ENCODE measurements at places on chromosomes 3 and 15. TPM values are rescaled to one million over a fixed set of nuclear protein-coding genes. Genes with fewer than 3 reads are reported as not detected.

- DNase-seq: no peak
These were observed 114.2 kb upstream of the SLC7A14 start for GRCh38 chr3:170700054-170700404.

The ZNF717 gene
- total RNA-seq: 12.6 TPM

GRCh38 chr3:14839236-14839635, 20.5 kb downstream of the FGD5 start:
- no peak for DNase-seq

The FRMD5 gene
- 3.2 TPM for total RNA-seq

DNA sequence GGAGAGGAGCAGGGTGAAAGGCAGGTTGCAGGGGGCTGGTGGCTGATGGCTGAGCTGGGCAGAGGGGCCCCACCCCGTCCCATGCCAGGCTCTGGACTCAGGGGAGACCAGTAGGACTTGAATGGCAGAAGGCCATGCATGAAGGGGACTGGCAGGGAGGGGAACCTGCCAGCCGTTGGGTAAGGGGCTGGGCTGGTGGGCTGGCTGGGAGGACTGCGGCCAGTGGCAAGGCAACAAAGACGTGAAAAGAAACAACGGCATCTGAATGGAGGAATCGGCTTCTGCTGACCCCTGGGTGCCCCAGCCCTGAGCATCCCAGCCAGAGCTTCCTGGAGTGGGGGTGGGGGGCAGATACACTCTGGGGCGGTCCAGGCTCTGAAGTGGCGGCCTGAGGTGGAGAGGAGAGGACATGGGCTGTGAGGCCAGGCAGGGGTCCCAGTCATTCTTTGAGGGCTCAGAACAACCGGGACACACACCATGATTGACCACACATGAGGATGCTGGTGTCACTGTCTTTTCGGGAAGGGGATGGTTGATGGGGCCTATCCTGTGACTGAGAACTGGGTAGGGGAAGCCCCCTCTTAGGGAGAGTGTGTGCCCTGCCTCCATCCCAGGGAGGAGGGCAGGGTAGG, 11.7 kb downstream of the GLYCTK start:
- DNase-seq: no peak

The EBLN2 gene
- 3.7 TPM for total RNA-seq

- no peak for DNase-seq
These were observed 45.6 kb upstream of the PYGO1 start for GRCh38 chr15:55633731-55634130.

The MYLK gene
- 75.9 TPM for total RNA-seq

The DLEC1 gene
- total RNA-seq: 0.13 TPM

- DNase-seq: no peak
These were observed 1.7 kb downstream of the RASSF1 start for GRCh38 chr3:50338965-50339364.

DNA sequence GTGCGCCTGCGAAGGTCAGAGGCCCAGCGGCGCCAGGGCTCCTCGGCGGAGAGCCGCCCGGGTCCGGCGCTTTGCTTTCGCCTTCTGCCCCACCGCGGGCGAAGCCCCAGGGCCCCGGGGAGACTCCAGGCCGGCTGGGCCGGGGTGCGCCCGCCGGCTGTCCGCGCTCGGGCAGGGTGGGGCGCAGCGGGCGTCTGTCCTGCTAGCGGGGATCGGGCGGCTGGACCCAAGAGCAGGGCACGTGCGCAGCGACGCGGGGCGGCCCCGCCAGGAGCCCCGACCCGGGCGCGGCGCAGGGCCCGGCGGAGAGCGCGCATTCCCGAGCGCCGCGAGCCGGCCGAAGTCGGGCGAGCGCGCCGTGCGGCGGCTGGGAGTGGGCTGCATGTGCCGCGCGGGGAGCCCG, 569 bp upstream of the ALDH1A3 start:
- no peak for DNase-seq
